T-cell (primary cell): ENCODE measurements at places on chromosomes 2 and 18.

DNA sequence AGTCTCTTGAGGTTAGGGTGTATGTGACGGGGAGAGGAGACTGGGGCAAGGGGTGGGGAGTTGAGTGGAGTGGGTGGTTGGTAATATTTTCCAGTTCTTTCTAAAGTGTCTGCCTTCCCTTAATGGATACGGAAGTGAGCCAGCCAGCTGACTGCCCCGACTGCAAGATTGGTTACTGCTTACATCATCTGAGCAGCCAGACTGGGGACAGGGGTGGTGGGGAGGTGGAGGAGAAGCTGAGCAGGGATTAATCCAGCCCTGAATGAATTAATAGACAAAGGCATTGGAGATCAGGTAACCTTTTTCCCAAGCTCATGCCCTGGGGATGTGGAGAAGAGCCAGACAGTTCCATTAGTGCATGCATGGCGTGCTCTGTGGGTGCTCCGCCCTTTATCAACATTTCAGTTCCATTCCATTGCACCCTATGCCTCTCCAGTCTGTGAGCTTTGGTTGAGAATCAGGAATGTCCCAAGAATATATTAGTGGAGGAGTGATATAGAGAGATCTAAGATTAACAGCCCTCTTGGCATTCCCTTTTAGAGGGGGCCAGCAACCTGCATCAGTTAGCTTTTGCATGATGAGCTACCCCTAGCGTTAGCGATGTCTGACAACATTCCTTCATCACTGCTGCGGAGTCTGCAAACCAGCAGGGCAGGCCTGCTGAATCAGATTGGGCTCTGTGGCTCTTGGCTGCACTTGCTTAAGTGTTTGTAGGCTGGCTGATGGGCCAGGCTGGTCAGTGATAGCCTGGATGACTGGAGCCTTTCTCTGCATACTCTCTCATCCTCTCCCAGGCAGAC, 67.4 kb downstream of the TNP1 start:
- DNase-seq, result no peak

DNA sequence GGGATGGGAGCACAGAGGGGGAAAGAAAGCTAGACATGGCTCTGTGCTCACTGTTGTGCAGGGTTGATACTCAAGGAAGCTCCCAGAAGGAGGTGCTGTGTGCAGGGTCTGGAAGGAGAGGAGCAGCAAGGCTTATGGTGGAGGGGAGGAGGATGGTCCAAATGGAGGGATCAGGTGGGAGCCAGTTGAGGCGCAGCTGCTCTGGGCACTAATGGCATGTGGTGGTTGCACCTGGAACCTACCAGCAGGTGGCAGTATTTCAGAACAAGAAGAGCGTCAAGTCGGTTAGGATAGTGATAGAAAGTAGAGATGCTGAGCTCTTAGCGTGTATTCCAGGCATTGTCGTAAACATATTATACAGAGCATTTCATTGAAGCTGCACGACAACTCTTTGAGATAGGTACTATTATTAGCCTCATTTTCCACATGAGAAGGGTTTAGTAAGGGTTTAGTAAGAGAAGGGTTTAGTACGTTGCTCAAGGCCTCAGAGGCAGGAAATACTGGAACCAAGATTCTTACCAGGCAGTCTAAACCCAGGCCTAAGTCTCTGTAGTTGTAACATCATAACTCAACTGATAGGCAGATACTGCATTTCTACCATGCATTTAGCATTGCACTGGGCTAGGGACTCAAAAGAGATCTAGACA, 223.7 kb downstream of the CYP26B1 start:
- DNase-seq, result peak; percentile 27

GRCh38 chr2:163934131-163934530, 198.3 kb upstream of the FIGN start:
- no peak for DNase-seq

DNA sequence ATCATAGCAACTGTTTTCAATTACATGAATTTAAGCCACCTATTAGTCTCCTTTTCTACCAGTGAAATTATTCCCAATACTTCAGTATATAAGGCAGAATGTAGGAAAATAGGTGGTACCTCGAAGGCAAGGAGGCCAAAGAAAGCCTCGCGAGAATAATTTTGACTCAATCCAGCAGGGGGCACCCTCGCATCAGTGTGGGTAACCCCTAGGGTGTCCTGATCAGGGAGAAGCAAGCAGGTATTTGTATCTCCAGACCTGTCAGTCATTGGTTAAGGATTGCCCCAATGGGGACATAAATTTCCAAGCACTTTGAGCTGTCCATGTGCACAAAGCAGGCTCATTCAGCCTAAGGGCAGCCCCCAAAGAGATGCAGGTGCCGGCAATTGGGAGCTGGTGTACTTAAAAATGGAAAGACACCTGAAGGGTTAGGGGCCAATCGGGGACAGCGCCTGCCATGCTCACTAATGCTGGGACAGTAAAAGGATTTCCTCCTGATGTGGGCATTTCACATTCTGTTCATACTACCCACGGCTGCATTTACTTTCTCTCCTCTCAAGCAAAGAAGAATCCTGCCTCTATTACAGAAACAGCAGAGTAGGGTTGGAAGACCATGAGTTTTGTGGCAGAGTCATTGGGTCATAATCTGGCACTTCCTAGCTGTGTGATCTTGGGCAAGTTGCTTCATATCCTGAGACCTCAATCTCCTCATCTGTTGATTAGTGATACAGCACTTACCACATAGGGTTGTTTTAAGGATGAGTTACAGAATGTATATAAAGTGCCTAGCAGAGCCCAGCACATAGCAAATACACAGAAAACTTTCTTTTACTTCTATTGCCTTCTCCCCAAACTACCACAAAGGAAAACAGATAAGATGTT, 136.1 kb downstream of the ICOS start:
- peak; percentile 37 for DNase-seq

DNA sequence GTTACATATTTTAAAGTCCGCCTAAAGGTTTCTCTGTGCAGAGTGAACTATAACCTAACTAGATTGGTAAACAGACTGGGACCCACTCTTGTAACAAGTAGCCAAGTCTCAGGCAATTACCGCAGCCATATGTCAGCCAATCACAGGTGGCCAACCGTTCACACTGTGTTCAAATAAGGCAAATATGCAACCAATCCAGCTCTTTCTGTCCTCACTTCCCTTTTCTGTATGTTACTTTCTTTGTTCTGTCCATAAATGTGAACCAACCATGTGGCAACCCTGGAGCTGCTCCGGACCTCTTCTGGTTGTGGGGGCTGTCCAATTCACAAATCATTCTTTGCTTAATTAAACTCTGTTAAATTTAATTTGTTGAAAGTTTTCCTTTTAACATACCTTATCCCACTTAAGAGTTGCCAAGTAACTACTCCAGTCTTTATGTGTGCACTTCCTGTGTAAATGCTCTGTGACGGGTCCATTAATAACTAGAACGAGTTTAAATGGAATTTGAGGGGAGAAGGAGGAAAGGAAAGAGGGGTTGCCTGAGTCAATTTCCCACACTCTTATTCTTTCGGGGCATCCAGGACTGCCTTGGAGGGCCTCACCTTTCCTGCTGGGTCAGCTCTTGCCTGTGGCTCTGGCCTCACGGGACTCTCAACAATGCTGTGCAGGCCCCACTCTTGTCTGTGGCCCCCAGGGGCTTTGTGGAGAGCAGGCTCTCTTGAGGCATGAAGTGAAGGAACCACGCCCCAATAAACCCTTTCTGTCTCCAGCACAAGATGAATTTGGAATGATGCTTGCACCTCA, 6.6 kb upstream of the RPL37A start:
- no peak for DNase-seq

GRCh38 chr2:32235315-32235714, 29.4 kb downstream of the NLRC4 start:
- DNase-seq, result no peak

- peak; percentile 34 for DNase-seq
These were observed 51.9 kb downstream of the SLC4A1AP start for GRCh38 chr2:27715318-27716210.

GRCh38 chr2:25155401-25155800, 13.0 kb downstream of the POMC start:
- no peak for DNase-seq

- DNase-seq, result no peak
These were observed 43.6 kb downstream of the L3MBTL4 start for GRCh38 chr18:6370886-6371635.

DNA sequence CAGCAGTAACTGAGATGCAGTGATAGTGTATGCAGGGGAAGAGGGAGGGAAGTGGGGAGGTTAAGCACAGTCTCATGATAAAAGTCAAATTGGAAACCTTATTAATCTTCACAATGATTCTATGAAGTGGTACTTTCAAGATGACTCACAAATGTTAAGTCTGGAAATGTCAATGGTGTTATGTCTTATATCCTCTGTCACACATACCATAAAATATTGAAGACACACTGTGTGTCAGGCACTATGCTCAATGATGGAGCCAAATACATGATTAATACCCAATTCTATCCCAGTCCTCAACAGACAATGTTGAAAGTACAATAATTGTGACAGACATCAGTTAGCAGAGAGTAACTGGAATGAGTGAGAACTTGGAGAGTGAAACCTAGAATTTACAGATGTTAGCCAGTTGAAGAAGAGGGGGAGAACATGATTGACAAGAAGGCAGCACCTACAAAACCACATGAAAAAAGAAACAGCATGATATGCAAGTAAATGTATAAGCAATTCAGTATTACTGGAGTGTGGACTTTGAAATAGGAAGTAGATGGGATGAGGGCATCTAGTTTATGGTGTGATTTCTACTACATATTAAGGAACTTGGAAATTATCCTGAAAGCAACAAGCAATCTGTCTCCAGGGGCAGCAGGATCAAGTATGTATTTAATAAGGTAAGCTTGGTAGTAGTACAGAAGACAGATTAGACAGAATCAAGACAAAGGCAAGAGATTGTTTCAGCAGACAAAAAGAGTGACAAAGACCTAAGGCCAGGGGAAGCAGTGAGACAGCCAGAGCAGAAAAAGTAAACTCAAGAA, 107.6 kb downstream of the STRN start:
- DNase-seq, result no peak

GRCh38 chr2:238502956-238503791, 76.4 kb downstream of the ASB1 start:
- DNase-seq, result no peak

- DNase-seq, result no peak
These were observed 7.3 kb downstream of the CCDC121 start for GRCh38 chr2:27621524-27621923.

- DNase-seq, result no peak
These were observed 1957.9 kb downstream of the SUCLG1 start for GRCh38 chr2:82501217-82501616.

DNA sequence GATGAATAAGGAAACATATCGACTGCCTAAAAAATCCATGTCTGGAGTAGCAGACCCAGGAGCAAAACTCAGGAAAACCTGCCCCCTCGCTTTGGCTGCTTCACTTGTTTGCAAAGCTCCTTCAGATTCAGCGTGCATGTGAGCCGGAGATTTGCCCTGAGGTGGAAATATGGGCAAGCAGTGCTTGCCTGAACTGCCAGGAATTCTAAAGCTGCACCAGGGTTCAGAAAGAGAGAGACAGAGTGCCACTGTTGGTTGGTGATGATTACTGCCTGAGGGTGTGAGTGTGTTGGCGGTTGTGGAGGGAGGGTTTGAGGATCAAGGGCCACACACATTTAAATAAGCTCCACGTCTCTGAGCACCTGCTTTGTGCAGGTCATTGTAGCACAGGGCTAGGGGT, 139.6 kb upstream of the RGPD4 start:
- DNase-seq, result no peak

DNA sequence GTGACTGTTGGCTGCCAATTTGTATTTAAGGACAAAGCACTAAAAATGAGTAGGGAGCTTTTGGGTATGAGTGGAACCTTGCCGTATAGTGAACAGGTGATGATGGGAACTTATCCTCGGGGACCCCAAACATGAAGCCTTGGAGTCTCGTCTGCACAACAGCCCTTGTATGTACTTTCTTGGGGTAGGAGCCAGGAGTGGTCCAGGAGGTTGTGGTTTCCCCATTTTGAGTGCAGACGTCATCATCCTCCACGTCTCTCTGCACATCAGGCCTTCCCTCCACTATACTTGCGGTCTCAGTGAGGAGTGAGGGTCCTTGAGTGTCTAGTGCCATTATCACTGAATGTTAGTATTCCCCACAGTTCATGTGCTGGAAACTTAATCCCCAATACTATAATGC, 101.5 kb upstream of the HS6ST1 start:
- DNase-seq, result no peak

- no peak for DNase-seq
These were observed 329.5 kb upstream of the CHAC2 start for GRCh38 chr2:53438100-53438499.

GRCh38 chr2:70534183-70534836, 19.3 kb downstream of the TGFA start:
- no peak for DNase-seq

GRCh38 chr2:237503201-237503600, 16.1 kb downstream of the MLPH start:
- no peak for DNase-seq

GRCh38 chr2:144524118-144525009, 4.4 kb upstream of the ZEB2 start:
- DNase-seq, result no peak

DNA sequence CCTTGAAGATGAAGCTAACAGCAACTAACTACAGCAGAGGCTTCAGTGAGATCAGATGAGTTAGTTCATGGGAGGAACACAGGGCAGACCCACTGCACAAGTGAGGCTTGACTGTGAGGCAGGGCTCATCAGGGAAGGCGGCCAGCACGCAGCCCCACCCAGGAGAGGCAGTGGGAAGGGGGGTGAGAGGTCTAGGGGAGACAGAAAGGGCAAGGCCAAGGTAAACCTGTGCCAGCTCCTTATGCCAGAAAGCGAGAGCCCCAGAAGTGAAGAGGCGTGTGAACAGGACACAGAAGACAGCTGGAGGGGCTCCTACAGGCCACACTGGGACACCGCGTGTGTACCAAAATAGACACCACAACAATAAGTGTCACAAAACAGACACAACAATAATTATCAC, 48.6 kb downstream of the ANO7 start:
- no peak for DNase-seq

- DNase-seq, result no peak
These were observed 22.2 kb downstream of the SPAG16 start for GRCh38 chr2:213306316-213306942.

DNA sequence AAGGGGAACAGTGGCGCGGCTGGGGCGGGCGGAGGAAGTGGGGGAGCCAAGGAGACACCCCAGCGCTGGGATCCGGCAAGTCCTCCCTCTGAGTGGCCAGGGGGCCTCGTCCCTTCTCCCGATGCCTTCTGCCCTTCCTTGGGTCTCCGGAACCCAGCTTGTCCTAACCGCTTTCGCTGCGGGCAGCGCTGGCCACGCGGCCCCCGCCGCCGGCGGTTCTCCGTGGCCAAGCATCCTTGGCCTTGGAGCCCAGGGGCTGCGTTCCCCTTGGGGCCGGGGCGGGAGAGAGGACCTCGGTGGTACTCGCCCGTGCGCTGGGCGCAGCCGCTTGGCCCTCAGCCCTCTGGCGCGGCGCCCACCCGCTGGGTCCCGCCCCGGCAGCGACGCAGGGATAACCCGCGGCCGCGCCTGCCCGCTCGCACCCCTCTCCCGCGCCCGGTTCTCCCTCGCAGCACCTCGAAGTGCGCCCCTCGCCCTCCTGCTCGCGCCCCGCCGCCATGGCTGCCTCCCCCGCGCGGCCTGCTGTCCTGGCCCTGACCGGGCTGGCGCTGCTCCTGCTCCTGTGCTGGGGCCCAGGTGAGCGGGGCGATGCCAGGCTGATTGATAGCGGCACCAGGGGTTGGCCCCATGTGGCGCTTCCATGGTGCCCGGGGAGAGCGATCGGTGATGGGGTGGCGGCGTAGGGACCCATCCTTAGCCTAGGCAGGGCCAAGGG, 128.7 kb downstream of the UXS1 start:
- DNase-seq, result no peak

- DNase-seq, result no peak
These were observed 243.6 kb downstream of the NEDD4L start for GRCh38 chr18:58287353-58288274.
